Kidney (tissue), 22 donors: ENCODE measurements at places on chromosomes 3 and 15. TPM values are rescaled to one million over a fixed set of nuclear protein-coding genes. Genes with fewer than 3 reads are reported as not detected.

- H3K36me3 ChIP-seq, result no peaks in the 10 kb centered on the region
- no peaks in the 10 kb centered on the region for H3K4me1 ChIP-seq
- H3K4me3 ChIP-seq, result peak overlapping the region; percentile 65
- H3K27ac ChIP-seq, result no peak overlapping the region
- no peak for DNase-seq
- no peaks in the 10 kb centered on the region for H3K27me3 ChIP-seq
These were observed 1.1 kb upstream of the SUCLG2 start for GRCh38 chr3:67655364-67656121.

The TLR9 gene
- total RNA-seq, result 0.94 TPM

GRCh38 chr3:38115645-38116427, 21.1 kb downstream of the ACAA1 start:
- peaks cover 6% of the 10 kb centered on the region for H3K4me1 ChIP-seq
- no peak overlapping the region for H3K4me3 ChIP-seq
- peaks cover 7% of the 10 kb centered on the region for H3K36me3 ChIP-seq
- no peak for DNase-seq

DNA sequence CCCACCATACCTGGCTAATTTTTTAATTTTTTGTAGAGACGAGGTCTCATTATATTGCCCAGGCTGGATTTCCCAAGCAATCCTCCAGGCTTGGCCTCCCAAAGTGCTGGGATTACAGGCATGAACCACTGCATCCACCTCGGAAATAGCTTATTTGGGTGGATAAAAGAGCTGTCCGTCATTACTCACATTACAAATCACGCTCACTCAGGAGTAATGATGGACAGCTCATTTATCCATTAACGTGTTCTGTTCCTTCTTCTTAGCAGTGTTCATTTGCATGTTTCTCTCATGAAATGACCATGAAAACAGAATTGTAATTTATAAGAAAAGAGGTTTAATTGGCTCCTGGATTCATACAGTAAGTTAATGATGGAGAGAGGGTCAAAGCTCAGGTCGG, 9.8 kb downstream of the SV2B start:
- DNase-seq, result no peak
- H3K27me3 ChIP-seq, result no peaks in the 10 kb centered on the region
- no peaks in the 10 kb centered on the region for H3K36me3 ChIP-seq
- no peaks in the 10 kb centered on the region for H3K4me1 ChIP-seq
- no peak overlapping the region for H3K4me3 ChIP-seq
- H3K27ac ChIP-seq, result no peak overlapping the region

The FBXW12 gene
- not detected for total RNA-seq

The SNX22 gene
- 4.6 TPM for total RNA-seq

- no peak for DNase-seq
- no peaks in the 10 kb centered on the region for H3K4me1 ChIP-seq
- H3K36me3 ChIP-seq, result no peaks in the 10 kb centered on the region
- peaks cover 6% of the 10 kb centered on the region for H3K27me3 ChIP-seq
- H3K4me3 ChIP-seq, result peak overlapping the region; percentile 88
These were observed 775 bp upstream of the CCDC39 start for GRCh38 chr3:180680097-180680430.

DNA sequence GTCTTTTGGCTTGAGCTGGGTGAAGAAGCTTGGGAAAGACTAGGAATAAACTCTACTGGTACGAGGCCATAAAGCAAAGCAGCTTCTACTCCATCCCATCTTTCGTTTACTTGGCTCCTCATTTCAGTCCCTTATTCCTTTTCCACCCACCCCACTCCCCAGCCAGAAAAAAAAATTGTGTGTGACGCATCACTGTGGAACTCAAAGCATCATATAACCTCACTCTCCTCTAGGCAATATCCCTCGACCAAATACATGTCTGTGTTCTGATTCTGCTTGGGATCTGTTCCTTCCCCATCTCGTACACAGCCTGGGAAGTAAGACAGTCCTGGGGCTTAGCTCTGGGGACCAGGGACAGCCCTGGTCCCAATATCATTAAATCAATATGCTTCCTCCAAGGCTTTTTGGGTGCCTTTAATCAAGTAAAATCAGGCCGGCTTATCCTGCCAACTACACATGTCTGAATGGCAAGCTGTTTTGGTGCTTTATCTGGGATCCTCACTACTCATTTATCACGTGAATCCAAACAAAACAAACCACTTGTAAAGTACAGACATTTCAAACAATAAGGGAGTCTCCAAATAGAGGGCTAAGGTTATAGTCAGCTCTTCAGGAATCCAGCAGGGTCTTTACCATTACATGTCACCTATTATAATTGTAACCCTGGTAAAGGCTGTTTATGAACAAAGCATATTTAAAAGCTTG, 74.9 kb upstream of the ZBED2 start:
- H3K4me3 ChIP-seq, result no peak overlapping the region
- H3K27me3 ChIP-seq, result no peaks in the 10 kb centered on the region
- H3K27ac ChIP-seq, result no peak overlapping the region
- no peak for DNase-seq

DNA sequence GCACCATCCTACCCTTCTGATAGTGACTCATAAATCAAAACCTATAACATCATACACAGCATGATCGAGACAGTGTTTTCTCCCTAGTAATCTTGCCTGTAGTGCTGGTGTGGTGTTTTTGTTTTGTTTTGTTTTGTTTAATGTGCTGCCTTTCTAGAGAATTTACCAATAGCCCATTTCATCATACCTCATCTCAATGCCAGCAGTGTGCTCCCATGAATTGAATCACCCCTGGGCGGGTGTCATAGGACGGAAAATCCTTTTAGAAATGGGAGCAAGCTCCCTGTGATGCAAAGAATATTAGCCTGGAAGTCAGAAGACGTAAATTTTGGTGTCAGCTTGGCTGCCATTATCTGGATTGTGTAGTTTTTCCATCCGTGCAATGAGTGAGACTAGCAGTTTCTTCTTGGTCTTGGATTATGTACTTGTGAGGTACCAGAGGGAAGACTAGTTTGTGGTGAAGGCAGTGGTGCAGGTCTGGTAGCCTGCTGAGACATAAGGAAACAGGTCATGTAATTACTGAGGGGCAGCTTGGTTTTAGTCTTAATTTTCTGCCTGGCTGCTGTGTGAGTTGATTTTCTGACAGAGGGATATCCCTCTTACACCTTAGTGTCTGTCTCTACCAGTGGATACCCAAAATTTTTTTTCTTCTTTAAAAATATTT, 29.9 kb downstream of the IGSF10 start:
- no peak overlapping the region for H3K4me3 ChIP-seq
- H3K36me3 ChIP-seq, result no peaks in the 10 kb centered on the region
- H3K4me1 ChIP-seq, result no peaks in the 10 kb centered on the region
- H3K27ac ChIP-seq, result no peak overlapping the region

- H3K4me3 ChIP-seq, result no peak overlapping the region
- H3K27ac ChIP-seq, result no peak overlapping the region
- DNase-seq, result no peak
- no peaks in the 10 kb centered on the region for H3K27me3 ChIP-seq
These were observed 428.4 kb upstream of the MDFIC2 start for GRCh38 chr3:70740872-70741271.

The TNFAIP8L3 gene
- 8.9 TPM for total RNA-seq

DNA sequence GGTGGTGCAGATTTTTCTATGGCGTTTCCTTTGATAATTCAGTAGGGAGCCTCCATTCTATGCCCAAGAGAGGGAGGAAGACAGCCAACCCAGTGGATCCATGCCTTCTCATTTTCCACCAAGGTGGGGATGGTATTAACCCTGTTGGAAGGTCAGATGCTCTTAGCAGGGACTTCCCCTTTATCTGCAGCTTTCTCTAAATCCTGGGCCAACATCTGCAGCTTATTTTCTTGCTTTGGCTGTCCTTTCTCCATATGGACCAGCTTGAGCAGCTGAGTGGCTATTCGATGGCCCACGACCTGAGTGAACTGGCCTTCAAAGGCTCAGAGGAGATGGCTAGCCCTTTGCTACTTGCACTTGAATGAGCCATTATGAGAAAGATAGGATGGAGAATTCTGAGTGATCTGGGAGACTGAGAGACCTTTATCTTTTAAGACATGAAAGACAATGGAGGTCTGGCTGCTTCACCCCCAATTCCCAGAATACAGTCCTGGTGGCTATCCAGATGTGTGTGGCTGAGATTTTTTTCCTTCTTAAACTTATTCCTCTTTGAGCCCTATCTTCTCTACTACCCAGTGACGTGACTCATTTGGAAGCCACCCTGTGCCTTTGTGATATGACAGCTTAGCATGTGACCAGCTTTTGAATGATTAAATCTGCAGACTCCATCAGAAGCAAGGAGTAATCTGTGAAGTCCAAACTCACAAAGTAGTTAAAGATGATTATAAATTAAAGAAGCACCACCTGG, 39.6 kb upstream of the TRAK1 start:
- H3K36me3 ChIP-seq, result no peaks in the 10 kb centered on the region
- H3K4me1 ChIP-seq, result peaks cover 25% of the 10 kb centered on the region
- H3K27ac ChIP-seq, result no peak overlapping the region
- no peak overlapping the region for H3K4me3 ChIP-seq
- H3K27me3 ChIP-seq, result no peaks in the 10 kb centered on the region
